Skeletal muscle tissue (tissue), 5 donors: ENCODE measurements at places on chromosomes 13 and 19. TPM values are rescaled to one million over a fixed set of nuclear protein-coding genes. Genes with fewer than 3 reads are reported as not detected.

IGFL3 gene
- total RNA-seq: not detected

CYSLTR2 gene
- total RNA-seq: under 0.01 TPM

SIGLEC8 gene
- total RNA-seq: 0.52 TPM

SMAD9 gene
- 11.5 TPM for total RNA-seq

OR7A5 gene
- total RNA-seq: not detected

SBSN gene
- not detected for total RNA-seq

ZNF723 gene
- not detected for total RNA-seq

FRY gene
- 59.0 TPM for total RNA-seq

SPRED3 gene
- total RNA-seq: not detected

C1QTNF9 gene
- total RNA-seq: 2.6 TPM

IRGC gene
- total RNA-seq: not detected

ALG5 gene
- total RNA-seq: 30.3 TPM

TPTE2 gene
- total RNA-seq: not detected

ZNF578 gene
- 5.7 TPM for total RNA-seq

ATP4B gene
- not detected for total RNA-seq

COMP gene
- 15.7 TPM for total RNA-seq

CCDC8 gene
- 67.8 TPM for total RNA-seq

EPSTI1 gene
- total RNA-seq: 1.6 TPM

KLK5 gene
- total RNA-seq: not detected

C19orf85 gene
- total RNA-seq: not detected

EVI5L gene
- total RNA-seq: 9.4 TPM

SIGLEC10 gene
- total RNA-seq: 1.6 TPM

MBD3L2 gene
- not detected for total RNA-seq

HIPK4 gene
- not detected for total RNA-seq

IQCN gene
- total RNA-seq: 0.52 TPM

LGALS4 gene
- total RNA-seq: not detected

CFD gene
- 33.4 TPM for total RNA-seq

DLEU7 gene
- total RNA-seq: under 0.01 TPM

ADGRL1 gene
- total RNA-seq: 12.0 TPM

RGL3 gene
- not detected for total RNA-seq

LIM2 gene
- not detected for total RNA-seq

CELF5 gene
- not detected for total RNA-seq

LGI4 gene
- 5.2 TPM for total RNA-seq

EXOC3L2 gene
- 2.1 TPM for total RNA-seq

CYP2A6 gene
- not detected for total RNA-seq

KIR3DL2 gene
- total RNA-seq: not detected

SYMPK gene
- total RNA-seq: 23.5 TPM

ZFR2 gene
- not detected for total RNA-seq

SLC35E1 gene
- total RNA-seq: 16.2 TPM

TMEM238 gene
- not detected for total RNA-seq

KLF1 gene
- 2.1 TPM for total RNA-seq

TNNT1 gene
- 540 TPM for total RNA-seq

CEACAM8 gene
- total RNA-seq: 0.52 TPM

ACP7 gene
- total RNA-seq: not detected

MEIS3 gene
- total RNA-seq: 9.4 TPM

SCN1B gene
- 1.6 TPM for total RNA-seq

PRSS57 gene
- total RNA-seq: not detected

PRR19 gene
- total RNA-seq: not detected

NLRP5 gene
- not detected for total RNA-seq

SLC46A3 gene
- 2.1 TPM for total RNA-seq

MBD3L2B gene
- not detected for total RNA-seq

ZNF571 gene
- total RNA-seq: 4.7 TPM

RAB3A gene
- 0.52 TPM for total RNA-seq

GEMIN7 gene
- total RNA-seq: 16.7 TPM
